ENCODE measurements at places on chromosomes 5 and 9.

DNA sequence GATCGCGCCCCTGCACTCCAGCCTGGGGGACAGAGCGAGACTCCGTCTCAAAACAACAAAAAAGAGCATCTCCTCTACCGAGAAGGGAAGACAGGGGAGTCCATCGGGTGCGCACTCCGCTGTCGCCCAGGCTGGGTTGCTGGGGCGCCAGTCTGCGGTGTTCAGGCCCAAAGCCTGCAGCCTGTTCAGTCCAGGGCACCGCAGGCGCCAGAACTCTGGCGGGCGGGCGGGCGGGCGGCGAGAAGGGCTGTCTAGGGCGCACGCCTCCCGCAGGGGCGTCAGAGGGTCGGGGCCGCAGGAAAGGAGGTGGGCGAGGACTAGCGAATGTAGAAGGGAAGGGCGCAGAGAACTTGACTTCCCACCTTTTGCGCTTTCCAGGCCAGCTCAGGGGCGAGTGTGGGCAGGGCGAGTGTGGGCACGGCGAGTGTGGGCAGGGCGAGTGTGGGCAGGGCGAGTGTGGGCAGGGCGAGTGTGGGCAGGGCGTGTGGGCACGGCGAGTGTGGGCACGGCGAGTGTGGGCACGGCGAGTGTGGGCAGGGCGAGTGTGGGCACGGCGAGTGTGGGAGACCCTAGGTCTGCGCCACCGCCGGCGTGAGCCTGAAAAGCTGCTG, 10.5 kb downstream of the PROP1 start:
- no peak for DNase-seq

DNA sequence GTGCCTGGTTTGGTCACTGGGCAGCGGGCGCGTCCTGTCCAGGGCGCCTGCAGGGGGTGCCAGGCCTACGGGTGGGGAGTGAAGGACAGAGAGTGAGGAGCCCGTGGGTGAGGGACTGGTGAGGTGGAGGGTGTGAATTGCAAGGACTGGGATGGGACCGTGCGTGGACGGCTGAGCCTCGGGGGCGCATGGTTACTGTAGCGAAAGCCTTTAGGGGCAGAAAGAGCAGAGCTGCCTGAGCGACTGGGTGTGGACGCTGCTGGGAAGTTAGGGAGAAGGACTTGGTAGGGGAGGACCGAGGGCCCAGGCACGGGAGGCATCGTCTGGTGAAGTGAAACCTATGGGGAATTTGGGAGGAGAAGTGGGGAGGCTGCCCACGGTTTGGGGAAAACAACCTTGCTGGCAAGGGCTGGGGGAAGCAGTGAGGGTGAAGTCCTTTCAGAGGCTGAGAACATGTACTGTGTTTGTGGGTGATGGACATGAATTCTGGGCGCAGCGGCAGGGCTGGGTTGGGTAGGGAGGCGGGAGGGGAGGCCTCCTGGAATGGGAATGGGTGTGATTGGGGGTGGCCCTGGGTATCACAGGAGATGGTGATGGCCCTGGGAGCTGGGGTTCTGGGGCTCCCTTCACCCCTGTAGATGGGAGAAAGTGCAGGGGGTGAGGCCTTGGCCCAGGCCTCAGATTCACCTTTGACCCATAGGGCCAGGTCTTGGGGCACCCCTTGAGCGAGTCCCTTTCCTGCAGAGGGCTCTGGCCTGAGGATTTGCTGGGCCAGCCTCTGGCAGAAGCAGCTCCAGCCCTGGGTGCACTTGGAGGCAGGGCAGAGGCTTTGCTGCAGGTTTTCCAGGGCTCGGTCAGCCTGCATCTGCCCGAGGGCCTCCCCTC, 1.7 kb upstream of the TOR4A start:
- DNase-seq, result no peak

DNA sequence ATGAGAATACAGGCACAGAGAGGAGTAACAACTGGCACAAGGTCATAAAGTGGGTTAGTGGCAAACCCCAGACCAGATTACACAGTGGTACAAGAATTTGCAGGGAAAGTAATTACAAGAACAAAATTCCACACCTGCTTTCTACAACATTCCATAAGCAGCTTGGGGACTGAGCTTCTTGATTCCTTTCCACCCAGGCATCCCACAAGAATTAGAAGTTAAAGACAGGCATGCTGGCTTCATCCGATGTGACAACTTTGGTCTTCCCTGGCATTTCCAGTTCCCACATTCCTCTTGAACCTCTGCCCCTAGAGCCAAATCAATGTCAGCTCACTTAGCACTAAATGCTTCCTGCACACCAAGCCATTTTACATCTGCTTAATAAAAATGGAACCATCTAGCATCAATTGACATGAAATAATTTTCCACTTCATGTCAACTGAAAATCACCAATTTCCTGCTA, 435.8 kb upstream of the PAPPA start:
- peak; percentile 73 for DNase-seq

GRCh38 chr9:121286973-121287741, 19.2 kb downstream of the GSN start:
- peak; percentile 91 for DNase-seq

All from GM04503 (cell line).